ENCODE measurements at places on chromosomes 6 and 20.

- DNase-seq = no peak
Measured at GRCh38 chr6:114431641-114432040, 88.8 kb upstream of the HS3ST5 start.

DNA sequence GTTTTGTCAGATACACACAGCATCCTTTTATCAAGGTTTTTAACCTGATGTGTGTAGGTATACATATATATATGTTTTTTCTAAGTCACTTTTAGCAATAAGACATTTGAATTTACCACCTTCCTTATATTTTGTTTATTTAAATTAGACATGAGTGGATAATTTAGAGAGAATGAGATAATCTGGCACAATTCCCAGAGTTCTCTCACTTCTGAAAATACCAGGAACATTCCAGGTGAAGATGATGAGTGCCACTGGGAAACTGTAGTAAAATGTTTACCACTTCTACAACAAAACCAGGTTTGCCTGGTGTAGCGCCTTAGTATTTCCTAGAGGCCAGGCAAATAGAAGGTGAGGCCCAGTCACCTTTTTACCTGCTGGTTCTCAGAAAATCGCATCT is 189.5 kb downstream of the TMEM242 start:
- DNase-seq = no peak

DNA sequence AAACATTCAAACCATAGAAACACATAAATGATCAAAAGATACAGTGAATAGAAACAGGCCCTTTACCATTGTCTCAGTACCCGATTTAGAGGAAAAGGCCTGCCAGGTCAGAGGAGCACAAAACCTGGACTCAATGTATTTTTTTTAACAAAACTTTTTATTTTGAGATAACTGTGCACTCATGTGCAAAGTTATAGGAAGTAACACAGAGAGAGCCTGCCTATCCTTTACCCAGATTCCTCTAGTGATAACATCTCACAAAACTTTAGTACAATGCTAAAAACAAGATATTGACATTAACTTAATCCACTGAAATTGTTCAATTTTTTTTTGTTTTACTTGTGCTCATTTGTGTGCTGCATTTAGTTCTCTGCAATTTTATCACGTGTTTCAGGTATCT is 36.8 kb upstream of the SAMD3 start:
- DNase-seq = no peak

DNA sequence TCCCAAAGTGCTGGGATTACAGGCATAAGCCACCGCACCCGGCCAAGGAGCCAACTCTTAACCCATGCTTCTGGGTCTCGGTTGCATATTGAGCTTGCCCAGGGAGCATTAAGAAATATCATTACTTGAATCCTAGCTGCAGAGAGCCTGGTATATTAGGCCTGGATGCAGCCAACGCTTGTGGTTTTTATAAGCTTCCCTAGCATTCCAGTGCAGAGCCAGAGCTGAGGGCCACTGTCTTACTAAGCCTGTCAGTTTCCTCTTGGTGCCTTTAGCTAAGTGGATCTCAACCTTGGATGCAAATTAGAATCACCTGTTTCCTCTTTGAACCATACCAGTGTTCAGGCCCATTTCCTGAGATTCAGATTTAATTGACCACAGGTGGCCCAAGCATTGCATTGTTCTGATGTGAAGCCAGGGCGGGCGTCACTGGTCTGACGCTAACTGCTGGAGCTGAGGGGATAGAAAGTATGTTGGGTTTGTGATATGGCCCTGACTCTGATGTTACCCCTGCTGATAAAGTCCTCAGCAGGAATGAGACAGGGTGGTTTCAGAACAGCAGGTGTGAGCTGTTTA is 76.3 kb downstream of the BTBD3 start:
- DNase-seq = no peak

DNA sequence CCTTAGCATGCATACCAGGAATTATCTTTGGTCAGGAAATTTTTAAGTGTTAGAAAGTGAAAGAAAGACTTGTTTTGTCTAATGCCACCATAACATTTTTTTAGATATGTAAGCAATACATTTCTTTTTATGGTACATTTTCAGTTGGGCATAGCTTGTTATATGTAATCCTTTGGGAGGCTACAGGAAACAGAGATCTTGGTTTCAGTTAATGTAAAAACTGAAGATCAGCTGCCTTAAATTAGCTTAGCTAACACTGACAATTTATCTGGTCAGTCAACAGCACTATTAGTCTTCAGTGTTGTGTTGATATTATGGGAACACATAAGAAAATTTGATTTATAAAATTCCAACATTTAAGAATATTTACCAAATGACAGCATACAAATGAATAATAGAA is 78.6 kb upstream of the SMIM8 start:
- no peak for DNase-seq

- DNase-seq = no peak
Measured at GRCh38 chr6:169106176-169106575, 147.5 kb downstream of the THBS2 start.

- DNase-seq = no peak
Measured at GRCh38 chr6:89347825-89348224, 4.7 kb downstream of the UBE2J1 start.

DNA sequence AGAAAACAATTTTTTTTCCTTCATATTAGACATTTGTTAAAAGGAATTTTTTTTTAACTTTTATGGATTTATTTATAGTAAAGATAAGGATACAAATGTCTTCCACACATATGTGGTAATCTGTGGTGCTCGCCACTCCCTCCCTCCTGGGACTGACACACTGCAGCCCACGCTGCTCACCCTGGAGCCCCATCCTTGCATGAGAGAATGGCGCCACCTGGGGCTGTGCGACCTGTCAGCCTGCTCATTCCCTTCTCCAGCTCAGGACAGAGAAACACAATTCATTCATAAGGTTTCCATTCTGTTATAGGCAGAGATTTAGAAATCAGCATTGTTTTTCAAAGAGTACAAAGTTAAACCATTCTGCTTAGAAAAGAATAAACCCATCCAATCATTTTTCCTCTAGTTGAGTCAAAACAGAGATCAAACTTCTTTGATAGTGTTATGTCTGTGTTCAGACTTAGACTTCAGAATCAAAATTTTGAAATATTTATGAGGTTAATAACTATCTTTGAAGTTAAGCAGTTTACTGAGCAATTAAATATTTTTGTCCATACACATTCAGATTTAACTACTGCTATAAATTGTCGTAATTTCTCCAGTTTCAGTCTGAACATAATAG is 42.8 kb upstream of the DYNLRB1 start:
- DNase-seq = no peak

GRCh38 chr20:33940666-33941065 is 53.0 kb upstream of the RALY start:
- DNase-seq = no peak

DNA sequence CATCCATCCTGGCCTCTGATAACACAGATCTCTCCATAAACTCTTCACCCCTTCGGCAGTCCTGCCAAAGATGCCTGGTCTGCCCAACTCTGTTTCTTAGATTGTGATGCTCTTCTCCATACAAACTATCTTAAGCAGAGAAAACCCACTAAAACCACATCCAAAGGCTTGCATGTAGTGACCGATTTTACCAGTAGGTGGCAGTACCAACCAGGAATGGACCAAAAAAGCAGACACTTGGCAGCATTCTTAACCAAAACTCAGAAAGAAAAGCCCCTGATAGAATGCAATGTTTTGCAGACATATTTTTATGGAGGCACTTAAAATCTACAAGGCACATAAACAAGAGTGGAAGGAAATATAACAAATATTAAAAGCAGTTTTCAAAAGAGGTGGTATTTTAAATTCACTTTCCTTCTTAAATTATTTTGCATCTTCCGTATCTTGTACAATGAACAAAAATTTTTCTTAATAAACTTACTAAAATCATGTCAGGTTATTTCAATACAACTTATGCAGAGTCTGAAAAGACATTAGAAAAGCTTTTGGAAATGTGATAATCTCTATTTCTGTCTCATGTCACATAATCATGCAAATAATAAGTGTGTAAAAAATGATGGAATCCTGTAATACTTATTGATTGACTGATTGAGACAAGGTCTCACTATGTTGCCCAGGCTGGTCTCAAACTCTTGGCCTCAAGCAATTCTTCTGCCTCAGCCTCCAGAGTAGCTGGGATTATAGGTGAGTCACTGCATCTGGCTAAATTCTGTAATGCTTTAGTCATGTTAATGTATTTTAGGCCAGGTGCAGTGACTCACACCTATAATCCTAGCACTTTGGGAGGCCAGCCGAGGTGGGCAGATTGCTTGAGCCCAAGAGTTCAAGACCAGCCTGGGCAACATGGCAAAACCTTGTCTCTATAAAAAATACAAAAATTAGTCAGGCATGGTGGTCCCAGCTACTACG is 29.4 kb downstream of the LRP11 start:
- peak; percentile 16 for DNase-seq

GRCh38 chr6:32969685-32970412 is 1.5 kb downstream of the BRD2 start:
- DNase-seq = peak; percentile 81

DNA sequence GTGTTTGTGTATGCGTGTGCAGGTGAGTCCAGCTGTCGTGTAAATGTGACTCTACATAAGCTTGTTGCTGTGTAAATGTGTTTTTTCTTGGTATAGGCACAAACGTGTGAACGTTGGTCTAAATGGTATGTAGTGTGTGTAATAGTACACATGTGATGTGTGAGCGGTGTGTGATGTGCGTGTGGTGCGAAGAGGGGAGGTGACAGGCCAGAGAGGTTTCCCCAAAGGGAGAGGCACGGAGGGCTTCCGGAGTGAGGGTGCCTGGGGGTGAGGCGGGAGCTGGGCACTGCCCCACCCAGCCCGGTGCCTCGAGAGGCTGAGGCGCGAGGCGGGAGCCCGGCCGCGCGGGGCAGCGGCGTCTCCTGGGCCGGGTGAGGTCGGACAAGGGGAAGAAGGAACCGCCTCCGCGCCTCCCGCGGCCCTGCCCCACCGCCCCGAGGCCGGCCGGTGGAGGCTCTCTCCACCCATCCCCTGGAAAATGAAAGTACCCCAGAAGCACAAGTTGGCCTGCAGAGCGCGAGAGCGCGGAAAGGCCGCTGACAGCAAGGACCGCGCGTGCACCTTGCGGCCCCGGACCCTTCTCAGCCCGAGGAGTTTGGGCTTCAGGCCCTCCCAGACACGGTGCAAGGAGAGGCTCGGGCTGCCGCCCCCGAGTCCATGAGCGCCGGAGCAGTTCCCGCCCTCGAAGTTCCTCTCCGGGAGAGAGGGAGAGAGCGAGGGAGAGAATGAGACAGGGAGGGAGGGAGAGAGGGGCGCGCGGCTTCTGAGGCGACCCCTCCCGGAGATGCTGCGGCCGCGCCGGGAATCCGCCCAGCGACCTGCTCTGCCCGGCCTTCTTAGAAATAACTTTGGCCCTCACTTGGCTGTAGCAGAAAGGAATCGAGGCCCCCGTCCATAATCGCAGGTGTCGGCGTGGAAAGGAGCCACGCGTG is 43.2 kb upstream of the OSTM1 start:
- DNase-seq = no peak

DNA sequence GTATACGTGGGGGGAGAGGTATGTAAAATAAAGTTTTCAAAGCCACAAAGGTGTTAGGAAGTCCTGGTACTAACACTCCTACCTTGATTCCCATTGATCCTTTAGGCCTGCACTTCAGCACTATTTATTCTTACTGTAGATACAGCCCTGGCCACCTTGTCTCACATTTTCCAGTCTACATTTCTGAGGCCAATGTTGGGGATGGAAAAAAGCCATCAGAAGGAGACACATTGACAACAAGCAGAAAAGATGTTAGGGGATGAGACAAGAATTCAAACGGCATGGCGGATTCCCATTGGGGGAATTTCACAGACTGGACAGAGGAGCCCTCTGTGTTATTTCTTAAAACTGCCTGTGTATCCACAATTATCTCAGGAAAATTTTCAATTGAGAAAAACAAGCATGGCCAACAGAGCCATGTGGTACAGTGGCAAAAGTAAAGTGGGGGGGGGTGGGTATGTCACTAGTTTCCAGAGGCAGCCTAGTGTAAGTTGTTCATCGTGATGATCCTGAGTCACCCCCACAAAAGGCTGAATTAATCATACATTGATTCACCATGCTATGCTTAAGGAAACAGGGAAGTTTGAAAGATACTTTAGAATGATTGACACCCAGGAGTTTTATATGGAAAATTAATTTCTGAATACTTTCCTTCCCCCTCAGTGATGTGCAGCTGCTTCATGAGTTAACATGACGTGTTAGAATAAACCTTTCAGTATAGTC is 40.5 kb downstream of the RREB1 start:
- no peak for DNase-seq

DNA sequence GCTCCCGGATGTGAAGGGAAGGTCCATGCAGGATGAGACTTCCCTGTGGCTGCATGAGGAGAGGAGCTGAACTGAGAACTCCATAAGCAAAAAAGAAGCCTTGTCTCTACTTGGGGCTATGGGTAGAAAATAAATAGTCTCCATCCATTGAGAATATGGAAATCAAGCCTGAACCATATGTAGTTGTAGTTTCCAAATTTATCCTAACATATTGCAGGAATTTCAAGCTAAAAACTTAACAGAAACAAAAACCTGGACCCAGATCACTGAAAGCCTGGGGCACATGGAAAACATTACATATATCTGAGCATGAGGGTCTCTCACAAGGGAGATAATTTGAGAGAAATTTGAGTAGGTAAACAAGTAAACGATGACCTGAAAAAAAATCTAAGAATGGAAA is 94.9 kb upstream of the C6orf118 start:
- DNase-seq = no peak

GRCh38 chr6:127376685-127377084 is 33.3 kb upstream of the ECHDC1 start:
- no peak for DNase-seq

DNA sequence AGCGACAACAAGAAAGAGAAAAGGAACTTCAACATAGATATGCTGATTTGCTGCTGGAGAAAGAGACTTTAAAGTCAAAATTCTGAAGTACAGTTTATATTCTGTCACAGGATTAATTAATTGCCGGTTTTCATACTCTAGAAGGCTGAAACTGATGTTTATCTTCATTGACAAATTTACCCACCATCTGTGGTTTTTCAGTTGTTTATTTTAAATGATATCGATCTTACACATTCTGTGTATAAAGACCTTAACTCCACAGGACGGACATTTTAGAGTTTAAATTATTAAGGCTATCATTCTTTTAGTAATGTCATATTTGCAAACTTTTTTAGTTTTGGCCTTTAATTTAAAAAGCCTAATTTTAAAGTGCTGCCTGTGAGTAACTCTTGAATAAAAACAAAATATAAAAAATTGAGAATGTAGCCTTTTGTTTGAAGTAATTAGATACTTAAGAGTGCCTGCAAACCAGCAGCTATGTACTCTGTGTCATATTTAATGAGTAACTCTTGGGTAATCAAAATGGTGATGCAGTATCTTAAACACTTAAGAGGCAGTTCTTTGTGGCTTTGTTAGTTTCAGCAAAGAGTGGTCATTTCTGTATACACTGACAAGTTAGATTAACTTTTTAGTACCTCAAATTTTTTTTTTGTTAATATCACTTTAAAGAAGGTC is 59.3 kb downstream of the CDC5L start:
- DNase-seq = no peak
